A549 treated with RU486 at 1 μM for 4 hours (cell line): ENCODE measurements at places on chromosomes 2 and 18. TPM values are rescaled to one million over a fixed set of nuclear protein-coding genes. Genes with fewer than 3 reads are reported as not detected.

The CENPA gene
- total RNA-seq = 47.2 to 64.0 TPM (median 55.1 TPM) in 5 replicates

The MFSD2B gene
- 0.28 to 0.56 TPM (median 0.36 TPM) in 5 replicates for total RNA-seq

The IL37 gene
- total RNA-seq = not detected in 5 replicates

The OSR1 gene
- 5.1 to 8.3 TPM (median 6.0 TPM) in 5 replicates for total RNA-seq

The POLR1A gene
- total RNA-seq = 20.5 to 24.2 TPM (median 22.5 TPM) in 5 replicates

The DES gene
- total RNA-seq = 0.05 to 0.24 TPM (median 0.13 TPM) in 3 of 5 replicates, not detected in the others

The SLC66A3 gene
- total RNA-seq = 29.0 to 43.0 TPM (median 37.1 TPM) in 5 replicates

The DSG4 gene
- not detected in 5 replicates for total RNA-seq

The CNTNAP5 gene
- total RNA-seq = not detected in 5 replicates

The CCL20 gene
- 3.0 to 5.8 TPM (median 4.3 TPM) in 5 replicates for total RNA-seq

The ALKAL2 gene
- not detected in 5 replicates for total RNA-seq

The REG3G gene
- not detected in 5 replicates for total RNA-seq

The GPR17 gene
- 0.10 TPM in 1 of 5 replicates, not detected in the others for total RNA-seq

The C2orf80 gene
- not detected in 5 replicates for total RNA-seq

The ATIC gene
- total RNA-seq = 207 to 234 TPM (median 213 TPM) in 5 replicates

The ACTG2 gene
- 0.17 to 0.43 TPM (median 0.29 TPM) in 4 of 5 replicates, not detected in the other for total RNA-seq

The DSG1 gene
- not detected in 5 replicates for total RNA-seq

The SCN2A gene
- total RNA-seq = not detected in 5 replicates

The BCL2L11 gene
- total RNA-seq = 6.8 to 12.2 TPM (median 10.5 TPM) in 5 replicates

The TUBA3E gene
- total RNA-seq = not detected in 5 replicates

The LRATD1 gene
- 0.06 to 0.07 TPM in 2 of 5 replicates, not detected in the others for total RNA-seq

The COL4A3 gene
- total RNA-seq = 0.33 to 1.1 TPM (median 0.67 TPM) in 5 replicates

The MSTN gene
- total RNA-seq = not detected in 5 replicates
